CD8-positive, alpha-beta memory T cell (primary cell): ENCODE measurements at places on chromosomes 1 and 21. TPM values are rescaled to one million over a fixed set of nuclear protein-coding genes. Genes with fewer than 3 reads are reported as not detected.

OR2T35 gene
- polyA plus RNA-seq = not detected

OLIG2 gene
- not detected for polyA plus RNA-seq

- no peaks in the 10 kb centered on the region for H3K36me3 ChIP-seq
- no peak overlapping the region for H3K27ac ChIP-seq
- H3K4me3 ChIP-seq = no peak overlapping the region
- DNase-seq = no peak
These were observed 164.3 kb downstream of the FCRL5 start for GRCh38 chr1:157388057-157388456.

DNA sequence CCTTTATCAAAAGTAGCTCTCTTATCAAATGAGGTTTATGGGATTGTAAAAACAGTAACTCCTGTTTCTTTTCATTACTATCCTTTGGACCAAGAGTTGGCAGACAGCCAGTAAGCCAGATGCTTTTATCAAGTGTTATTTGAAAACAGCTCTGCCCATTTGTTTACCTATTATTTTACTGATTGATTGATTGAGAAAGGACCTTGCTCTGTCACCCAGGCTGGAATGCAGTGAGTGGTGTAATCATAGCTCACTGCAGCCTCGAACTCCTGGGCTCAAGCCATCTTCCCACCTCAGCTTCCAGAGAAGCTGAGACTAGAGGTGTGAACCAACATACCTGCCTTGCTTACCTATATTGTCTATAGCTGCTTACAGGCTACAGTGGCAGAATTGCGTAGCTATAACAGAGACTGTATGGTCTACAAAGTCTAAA is 3.6 kb downstream of the PRKAB2 start:
- no peak for DNase-seq
- no peak overlapping the region for H3K4me3 ChIP-seq
- no peaks in the 10 kb centered on the region for H3K36me3 ChIP-seq
- no peaks in the 10 kb centered on the region for H3K27me3 ChIP-seq
- peaks cover 20% of the 10 kb centered on the region for H3K4me1 ChIP-seq

DNA sequence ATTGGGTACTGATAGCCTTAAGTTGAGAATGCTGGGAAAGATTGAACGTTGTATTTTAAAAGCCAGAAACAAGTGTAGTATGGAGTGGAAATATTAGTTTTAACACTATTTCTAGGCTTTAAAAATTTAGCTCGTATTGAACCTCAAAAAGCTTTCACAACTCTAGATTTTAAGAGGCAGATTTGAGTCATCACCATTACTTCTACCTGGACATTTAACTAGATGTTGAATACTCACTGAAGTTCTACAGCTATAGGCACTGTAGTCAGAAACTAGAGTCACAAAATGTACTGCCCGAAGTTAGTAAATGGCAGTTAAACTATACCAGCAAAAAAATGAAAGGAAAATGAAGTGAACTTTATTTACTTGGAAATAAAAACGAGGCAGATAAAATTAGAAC is 96.5 kb downstream of the NEK7 start:
- H3K36me3 ChIP-seq = no peaks in the 10 kb centered on the region
- no peaks in the 10 kb centered on the region for H3K27me3 ChIP-seq
- no peaks in the 10 kb centered on the region for H3K4me1 ChIP-seq
- no peak for DNase-seq
